ENCODE measurements at places on chromosomes 7 and 10.

GRCh38 chr10:118581340-118581739 is 14.1 kb downstream of the PRLHR start:
- DNase-seq, result no peak

GRCh38 chr7:130490888-130491804 is 739 bp upstream of the MEST start:
- DNase-seq, result no peak

DNA sequence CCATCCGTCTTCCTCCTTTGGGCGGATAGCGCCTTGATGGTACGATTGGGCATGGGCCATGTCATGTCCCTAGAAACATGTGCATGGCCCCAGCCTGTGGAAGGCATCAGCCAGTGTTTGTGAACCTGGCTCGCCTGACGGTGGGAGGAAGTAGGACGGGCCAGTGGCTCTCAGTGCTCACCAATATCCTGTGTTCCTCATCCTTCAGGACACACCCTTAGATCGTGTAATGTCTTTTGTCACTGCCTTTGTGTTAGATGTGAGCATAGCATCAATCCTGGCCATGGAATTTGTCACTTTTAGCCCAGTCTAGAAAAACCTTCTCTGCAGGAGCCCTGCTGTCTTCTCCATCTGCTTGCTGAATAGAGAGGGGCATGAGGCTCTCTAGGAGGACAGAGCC is 77.6 kb downstream of the PFKFB3 start:
- DNase-seq, result peak; percentile 51

DNA sequence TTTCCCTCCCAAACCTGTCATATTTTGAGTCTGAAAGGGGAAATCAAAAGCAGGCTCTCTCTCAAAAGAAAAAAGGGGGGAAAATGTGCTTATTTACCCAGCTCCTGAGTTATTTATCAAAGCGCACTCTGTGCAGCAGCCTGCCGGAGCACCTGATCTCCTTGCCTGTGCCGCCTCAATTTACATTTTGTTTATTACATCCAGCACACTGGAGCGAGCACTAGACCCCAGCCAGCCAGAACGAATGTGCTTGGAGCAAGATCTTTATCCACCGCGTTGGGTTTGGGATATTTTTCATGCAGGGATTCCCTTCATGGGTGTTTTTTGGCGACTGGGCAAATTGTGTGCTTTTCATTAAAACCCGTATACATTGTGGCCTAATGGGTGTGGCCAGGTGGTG is 161.9 kb upstream of the INSYN2A start:
- no peak for DNase-seq

GRCh38 chr7:141144921-141145629 is 71.2 kb downstream of the TMEM178B start:
- peak; percentile 24 for DNase-seq

- no peak for DNase-seq
Observed at GRCh38 chr10:94316560-94316959, 46.2 kb downstream of the NOC3L start.
